ENCODE measurements at places on chromosomes 2 and 18. TPM values are rescaled to one million over a fixed set of nuclear protein-coding genes. Genes with fewer than 3 reads are reported as not detected.

CIDEA gene
- not detected for total RNA-seq

G6PC2 gene
- total RNA-seq: not detected

C2orf72 gene
- total RNA-seq: 7.9 TPM

CDKL4 gene
- total RNA-seq: not detected

SPC25 gene
- total RNA-seq: 20.3 TPM

FAM237A gene
- total RNA-seq: not detected
